WERI-Rb-1 (cell line): ENCODE measurements at places on chromosomes 12 and 14.

DNA sequence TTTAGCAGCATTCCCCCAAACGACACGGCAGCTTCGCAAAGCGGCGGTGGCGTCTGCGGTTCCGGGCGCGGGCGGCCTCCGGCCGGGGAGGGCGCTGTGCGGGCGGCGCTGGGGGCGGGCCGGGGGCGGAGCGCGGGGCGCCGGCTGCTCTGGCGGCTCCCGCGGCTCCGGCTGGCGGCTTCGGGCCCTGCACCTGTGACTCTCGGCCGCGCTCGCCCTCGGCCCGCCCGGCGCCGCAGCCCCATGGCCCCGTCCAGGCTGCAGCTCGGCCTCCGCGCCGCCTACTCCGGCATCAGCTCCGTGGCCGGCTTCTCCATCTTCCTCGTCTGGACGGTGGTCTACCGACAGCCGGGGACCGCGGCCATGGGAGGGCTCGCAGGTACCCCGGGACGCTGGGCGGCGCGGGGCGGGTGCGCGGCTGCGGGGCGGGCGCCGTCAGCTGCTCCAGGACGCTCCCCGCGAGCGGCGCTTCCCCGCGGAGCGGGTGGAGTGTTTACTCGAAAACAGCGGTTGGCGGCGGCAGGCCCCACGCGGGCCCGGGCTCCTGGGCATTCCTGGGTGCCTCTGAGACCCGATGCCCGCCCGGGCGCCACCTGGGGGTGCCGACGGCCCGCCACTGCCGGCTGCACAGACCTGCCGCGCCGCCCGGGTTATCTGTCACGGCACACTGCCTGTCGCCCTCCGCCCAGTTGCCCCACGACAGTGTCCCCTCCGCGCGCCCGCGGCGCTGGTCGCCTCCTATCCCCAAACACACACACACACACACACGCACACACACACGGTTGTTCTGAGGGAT, at the start of gene SLC48A1:
Gene SLC48A1 (plus strand): TSS at position 177 of the 796 bp plus-strand sequence. CDS start 67 bp downstream, at position 244.
- peak; percentile 65 for DNase-seq

DNA sequence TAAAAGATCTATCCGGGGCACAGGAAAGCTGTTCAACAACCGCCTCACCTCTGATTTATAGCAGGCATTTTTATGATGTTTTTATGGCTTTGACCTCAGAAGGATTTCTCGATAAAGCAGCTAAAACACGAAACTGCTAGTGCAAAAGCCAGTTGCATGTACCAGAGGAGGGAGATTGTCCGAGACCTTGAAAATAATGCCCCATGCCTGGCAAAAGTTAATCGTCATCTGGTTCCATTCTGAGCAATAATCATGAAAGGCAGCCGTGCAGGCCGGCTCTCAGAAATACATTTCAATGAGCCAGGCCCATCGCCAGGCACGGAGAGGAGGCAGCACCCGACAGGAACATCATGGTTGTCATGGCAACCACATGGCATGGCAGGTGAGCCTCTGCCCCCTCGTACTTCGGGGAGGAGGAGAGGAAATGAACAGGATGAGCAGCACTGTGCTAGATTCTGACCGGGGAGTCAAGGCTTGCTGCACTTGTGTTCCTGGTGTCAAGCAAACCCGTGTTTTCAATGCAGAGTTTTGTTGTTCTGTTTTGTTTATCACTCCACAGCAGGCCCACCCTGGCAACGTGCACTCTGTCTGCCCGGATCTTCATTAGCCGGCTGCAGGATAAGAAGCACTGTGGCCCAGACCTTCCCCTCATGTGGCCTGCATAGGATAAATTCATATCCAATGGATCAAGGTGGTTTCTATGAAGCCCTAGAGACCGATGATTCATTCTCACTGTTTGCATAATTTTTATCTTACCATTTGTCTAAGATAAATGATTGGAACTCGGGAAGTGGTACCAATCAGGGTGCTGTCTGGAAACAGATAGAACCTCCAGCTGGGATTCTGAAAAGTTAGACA, 160.2 kb downstream of the RIMBP2 start:
- DNase-seq, result no peak

DNA sequence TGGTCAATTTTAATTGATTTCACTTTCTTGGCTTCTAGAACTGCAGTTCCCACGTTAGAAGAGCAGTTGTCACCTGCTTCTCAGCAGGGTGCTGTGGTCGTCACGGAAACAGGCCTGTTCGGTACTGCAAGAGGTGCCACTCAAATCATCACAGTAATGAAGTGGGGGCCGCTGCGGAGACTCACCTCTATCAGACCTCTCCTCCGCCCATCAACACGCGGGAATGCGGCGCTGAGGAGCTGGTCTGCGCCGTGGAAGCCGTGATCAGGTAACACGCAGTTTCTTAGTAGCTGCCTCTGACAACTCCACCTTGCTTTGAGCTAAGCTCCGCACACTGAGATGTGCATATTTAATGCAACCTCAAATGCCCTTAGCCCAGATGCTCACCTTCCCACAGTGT, 107.2 kb downstream of the UNC79 start:
- DNase-seq, result no peak

DNA sequence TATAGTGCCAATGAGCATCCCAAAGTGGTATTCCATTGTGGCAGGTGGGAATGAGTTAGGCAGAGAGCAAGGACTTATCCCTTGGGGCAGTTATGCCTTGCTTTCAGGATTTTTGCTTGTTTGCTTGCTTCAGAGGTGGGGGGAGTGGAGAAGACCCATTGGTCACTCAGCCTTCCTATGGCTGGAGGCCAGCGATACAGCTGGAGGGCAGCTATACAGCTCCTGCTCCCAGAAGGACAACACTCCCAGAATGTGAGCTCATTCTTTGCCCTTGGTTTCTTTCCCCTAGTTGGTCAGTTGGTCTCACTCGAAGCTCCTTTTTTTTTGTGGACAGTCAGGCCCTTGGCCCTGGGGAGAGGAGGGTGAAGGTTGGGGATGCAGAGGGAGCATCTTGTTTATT, 14.5 kb downstream of the KRT83 start:
- no peak for DNase-seq

- DNase-seq, result no peak
Measured at GRCh38 chr14:24874514-24875202, 175.3 kb downstream of the STXBP6 start.

DNA sequence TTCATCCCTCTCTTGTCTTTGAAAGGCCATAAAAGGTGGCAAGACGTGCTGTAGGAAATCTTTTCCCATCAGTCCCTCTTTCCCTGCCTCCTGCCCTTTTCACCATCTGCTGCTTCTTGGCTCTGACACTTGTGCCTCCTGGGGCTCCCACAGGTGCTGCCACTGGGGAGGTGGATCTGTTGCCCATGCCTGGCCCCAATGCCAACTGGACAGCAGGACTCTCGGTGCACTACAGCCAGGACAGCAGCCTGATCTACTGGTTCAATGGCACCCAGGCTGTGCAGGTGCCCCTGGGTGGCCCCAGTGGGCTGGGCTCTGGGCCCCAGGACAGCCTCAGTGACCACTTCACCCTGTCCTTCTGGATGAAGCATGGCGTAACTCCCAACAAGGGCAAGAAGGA, 6.5 kb downstream of the CLSTN3 start:
- DNase-seq, result no peak

- DNase-seq, result no peak
Measured at GRCh38 chr12:8855891-8856290, 33.5 kb downstream of the A2ML1 start.

DNA sequence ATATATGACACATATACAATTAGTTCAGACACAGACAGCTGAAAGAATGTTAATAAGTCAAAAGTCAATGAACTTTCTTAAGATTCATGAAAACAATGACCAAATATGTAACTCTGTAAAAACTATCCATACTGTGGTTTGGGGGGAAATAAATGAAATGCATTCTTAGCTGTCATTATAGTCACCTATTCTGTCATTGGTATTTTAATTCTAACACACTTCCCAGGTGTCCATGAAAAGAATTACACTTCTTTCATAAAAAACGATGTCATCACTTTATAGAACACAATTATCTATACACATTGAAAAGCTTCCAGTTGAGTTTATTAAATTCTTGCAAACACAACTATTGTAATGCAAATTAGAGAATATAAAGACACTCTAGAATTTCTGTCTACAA, 35.8 kb downstream of the PPFIA2 start:
- no peak for DNase-seq

DNA sequence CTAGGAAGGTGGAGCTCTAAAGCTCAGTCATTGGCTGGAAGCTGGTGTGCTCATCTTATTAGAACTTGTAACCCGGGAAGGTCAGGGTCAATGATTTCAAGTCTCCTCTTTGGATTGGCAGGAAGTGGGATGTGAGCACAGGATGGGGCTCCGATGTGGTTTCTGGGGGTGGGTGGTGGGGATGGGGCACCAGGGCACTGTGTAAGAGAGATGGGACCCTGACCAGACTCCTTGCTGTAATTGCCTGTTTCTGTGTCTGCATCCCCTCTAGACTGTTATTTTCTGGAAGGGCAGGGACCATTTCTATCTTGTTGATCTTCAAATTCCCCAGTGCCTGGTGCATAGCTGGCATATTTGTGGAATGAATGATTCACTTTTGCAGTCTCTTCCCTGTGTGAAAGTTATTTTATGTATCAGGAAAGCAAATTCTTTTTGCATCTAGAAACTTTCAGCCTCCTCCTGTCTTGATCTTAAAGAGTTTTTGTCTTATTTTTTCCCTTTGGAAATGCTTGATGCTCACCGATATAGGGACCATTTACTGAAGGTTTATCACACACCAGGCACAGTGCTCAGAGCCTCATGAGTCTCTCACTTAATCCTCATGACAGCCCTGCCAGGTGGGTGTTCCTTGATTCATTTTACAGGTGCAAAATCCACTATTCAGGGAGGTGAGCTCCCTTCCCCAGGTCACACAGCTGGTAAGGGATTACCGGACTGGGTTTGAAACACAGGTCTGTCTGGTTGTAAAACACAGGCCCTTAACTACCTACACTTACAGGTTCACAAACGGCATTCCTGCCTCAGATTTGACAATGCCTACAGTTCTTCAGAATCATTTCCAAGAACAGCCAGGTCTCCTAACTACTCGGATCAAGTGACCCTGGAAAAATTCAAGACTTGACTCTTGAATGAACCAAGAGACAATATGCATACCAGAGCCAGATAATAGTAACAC, 86.9 kb upstream of the IGF1 start:
- peak; percentile 18 for DNase-seq

GRCh38 chr14:92590941-92591340, 77.4 kb downstream of the RIN3 start:
- no peak for DNase-seq

GRCh38 chr12:2649201-2650030, 145.4 kb upstream of the FKBP4 start:
- DNase-seq, result no peak

GRCh38 chr12:121114806-121115205, 17.9 kb upstream of the P2RX7 start:
- DNase-seq, result no peak

DNA sequence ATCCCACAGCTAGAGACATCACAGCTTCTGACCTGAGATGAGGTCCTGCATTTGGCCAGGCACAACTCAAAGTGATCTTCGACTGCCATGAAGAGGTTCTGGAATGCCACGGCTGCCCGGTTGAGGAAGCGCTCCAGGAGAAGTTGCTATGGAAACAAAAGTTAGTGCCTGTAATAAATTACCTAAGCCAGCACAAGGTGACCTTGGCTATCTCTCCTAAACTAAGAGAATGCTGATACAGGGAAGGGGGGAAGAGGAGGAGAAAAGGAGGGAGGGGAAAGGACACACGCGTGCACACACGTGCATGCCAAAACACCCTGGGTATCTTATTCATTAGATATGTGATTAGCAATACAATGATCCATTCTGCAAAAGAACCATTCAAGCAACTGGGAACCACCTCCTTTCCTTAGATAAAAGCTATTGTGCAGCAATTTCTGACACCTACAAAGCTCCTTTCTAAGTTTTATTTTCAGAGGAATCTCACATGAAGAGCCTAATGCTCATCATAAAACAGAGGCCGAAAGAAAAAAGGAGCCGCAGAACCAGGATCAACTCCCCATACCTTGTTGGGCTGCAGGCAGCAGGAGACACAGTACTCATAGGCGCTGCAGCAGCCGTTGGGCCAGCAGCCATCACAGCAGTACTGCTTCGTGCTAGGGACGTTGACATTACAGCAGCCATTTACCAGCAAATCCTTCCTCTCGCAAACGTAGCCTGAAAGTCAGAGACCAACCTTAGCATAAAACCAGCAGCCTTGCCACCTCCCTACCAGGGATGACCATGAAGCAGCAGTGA, 17.9 kb downstream of the SPRING1 start:
- no peak for DNase-seq

DNA sequence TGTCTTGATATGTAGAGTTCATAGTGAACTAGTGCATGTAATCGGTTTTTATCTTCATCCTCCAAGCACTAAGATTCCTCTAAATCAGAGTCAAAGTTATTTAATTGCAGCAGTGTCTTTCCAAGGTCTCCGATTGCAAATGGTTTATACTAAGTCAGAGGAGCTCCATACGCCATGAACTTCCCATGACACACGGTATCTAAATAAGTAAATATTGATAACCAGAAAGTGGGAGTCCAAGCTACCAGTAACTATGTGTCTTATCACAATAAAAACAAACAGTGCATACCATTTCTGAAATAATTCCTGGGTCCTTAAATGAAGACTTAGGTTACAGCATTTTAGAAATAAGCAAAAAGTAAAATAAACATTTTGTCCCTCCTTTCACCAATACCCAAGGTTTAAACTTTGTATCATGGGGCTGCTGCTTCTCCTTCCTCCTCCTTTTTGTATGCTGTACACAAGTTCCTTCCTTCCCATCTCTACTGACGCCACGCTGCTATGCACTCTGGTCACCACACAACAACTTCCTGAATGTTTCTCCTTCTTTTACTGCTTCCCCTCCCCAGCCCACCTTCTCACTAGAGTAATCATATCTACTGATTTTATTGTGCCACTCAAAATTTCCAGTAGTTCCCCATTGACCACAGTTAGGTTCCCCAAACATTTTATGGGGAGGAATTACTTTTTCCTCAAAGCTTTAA, 10.7 kb downstream of the NR1H4 start:
- DNase-seq, result no peak

DNA sequence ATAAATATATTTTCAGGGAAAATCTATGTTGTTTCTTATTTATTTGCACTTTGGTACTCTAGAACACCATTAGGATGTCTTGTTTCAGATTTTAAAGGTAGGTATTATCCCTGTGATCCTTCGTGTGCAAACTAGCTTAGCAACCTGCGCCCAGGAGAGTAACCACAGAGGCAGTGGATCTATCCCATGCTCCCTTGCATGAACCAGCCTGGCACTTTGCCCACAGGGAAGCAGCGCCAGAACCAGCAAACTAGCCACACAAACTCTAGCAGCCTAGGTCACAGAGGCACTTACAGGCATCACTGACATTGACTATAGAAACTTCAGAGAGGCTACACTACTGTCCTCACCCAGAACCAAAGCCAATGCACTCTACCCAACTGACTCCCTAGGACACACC, 76.1 kb downstream of the TSHR start:
- no peak for DNase-seq

- no peak for DNase-seq
Measured at GRCh38 chr14:31280871-31281220, 73.3 kb upstream of the HECTD1 start.

DNA sequence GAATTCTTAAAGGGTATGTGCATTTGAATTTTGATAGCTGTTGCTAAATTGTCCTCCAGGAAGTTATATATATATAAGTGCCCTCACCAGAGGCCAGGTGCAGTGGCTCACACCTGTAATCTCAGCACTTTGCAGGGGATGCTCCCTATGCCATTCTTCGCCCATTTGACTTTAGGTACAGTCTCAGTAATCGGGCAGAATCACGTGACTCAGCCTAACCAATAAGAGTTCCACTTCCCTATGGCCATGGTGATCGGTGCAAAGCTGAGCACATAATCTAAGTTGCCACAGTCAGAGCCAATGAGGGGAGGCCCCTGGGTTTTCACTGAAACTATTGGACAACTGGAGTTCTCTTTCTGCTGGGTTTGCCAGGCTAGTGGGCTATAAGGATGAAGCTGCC, 274.6 kb upstream of the TBX3 start:
- DNase-seq, result no peak
